ENCODE measurements at places on chromosomes 13 and 19.

DNA sequence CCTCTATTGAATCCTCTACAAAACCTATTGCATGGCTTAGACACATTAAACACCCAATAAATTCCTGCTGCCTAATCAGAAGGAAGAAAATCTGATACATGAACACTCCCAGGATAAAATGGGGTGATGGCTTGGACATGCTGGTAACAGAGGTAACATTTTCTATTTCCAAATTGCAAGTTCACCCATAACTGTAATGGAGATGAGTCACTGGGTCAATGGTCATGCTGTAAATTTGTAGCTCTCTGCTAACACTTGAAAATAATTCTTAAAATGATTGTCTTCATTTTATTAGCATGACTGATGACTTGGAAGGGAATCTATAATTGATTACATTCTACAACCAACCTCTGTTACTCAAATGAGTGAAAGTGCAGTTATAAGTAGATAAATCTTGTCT, 434.1 kb downstream of the FGF14 start:
- no peak for DNase-seq

DNA sequence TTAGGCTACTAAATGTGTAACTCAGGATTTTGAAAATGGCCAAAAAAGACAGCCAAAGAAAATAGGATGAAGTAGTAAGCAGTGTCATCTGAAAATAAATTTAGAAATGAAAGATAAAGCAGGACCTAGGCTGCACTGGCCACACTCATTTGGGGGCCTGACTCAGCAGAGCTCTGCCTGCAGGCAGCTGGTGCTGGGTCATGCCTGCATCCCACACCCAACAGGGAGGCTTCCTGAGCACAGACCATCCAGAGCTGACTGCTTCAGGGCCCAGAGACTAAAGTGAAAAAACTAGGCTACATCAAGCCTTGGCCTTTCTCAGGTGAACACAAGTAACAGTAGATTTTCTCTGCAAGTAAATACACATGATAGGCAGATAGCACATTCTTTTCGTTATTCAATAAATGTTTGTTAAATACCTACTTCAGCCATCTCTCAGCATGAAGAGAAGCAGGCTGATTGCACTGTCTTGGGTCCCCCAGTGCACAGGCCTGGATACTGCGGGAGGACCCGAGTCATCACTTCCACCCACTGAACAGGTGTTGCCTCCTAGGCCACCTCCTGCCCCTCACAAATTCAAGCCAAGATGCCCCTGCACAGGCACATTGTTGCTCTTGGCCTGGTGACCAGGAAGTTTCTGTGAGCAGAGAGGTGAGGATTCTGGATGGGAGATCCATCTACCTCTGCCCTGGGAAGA, 284.0 kb downstream of the OXGR1 start:
- DNase-seq: no peak

DNA sequence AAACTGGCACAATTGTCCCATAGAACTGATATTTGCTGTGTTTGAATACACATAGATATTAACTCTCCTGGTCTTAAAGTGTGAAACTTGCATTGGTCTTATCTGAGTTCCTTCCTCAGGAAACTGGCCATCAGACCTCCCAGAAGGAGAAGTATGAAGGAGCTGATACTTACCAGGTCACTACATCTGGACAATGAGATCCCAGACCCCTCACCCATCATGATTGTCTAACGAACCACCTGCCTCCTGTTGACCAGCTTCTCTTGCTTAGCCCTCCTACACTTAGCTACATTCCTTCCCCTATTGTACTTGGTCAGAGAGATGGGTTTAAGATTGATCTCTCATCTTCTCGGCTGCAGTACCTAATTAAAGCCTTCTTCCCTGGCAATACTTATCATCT, 413.3 kb downstream of the KCTD12 start:
- no peak for DNase-seq

GRCh38 chr13:98396071-98396710, 180.7 kb downstream of the STK24 start:
- DNase-seq: no peak

DNA sequence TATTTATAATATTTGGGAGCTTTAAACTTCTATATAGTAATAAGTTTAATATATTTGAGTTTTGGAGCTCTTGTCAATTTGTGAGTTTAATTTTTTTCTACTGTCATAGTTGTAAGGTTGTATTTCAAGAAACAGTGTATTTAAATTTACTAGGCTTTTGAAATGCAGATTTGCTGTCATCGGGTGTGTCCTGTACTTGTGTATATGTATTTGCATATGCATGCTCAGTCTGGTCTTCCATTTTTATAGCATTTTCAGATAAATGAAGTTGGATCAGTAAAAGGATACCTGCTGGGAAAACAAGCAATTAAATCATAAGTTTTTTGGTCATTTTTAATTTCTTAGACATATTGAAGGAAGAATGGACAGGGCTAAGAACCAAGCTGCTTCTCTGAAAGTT, 33.1 kb downstream of the SLAIN1 start:
- DNase-seq: no peak

GRCh38 chr19:16085115-16085514, 8.8 kb downstream of the TPM4 start:
- no peak for DNase-seq

GRCh38 chr13:23506071-23506806, 64.0 kb upstream of the TNFRSF19 start:
- DNase-seq: peak; percentile 31

GRCh38 chr19:47766670-47767069, 11.8 kb upstream of the SELENOW start:
- no peak for DNase-seq

GRCh38 chr13:65378943-65379519, 1851.1 kb downstream of the PCDH9 start:
- DNase-seq: no peak

DNA sequence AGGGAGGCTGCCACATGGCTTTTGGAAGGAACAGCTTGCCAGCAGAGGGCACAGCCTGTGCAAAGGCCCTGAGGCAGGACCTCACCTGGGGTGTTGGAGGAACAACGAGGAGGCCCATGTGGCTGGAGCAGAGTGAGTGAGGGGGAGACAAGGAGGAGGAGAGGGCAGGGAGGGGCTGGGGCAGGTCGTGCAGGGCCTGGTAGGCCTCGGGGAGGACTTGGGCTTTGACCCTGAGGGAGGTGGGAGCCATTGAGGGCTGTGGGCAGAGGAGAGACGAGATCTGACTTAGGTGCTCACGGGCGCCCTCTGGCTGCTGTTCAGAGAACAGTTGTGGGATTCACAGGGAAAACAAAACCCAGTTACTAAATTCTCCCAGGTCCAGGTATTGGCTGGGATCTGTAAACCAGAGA, 25.2 kb downstream of the ZNRF4 start:
- peak; percentile 19 for DNase-seq

GRCh38 chr13:102401766-102402165, at the start of gene FGF14:
Gene FGF14 (minus strand): TSS chr13:102402048.
- DNase-seq: no peak

- peak; percentile 99 for DNase-seq
These were observed at the start of gene PLEKHG2 for GRCh38 chr19:39412100-39412866. Gene PLEKHG2 (plus strand): TSS chr19:39412669. CDS start chr19:39414087, 1,418 bp downstream.

DNA sequence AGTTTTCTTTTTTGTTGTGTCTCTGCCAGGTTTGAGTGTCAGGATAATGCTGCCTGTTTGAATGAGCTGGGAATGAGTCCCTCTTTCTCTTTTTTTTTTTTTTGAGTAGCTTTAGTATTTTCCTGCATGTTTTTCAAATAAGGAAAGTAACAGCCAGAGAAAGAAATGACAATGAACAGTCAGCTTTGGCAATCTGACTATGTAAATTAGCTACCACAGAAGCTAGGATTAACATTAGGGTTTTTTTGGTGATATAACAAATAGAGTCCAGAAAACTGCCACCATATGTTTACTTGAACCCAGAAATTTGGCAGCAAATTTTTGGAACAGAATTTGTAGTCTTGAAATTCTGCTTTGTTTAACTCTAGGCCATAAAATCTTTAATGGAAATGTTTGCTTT, 50.5 kb downstream of the SGCG start:
- DNase-seq: no peak
